ENCODE measurements at places on chromosomes 16 and 17.

- peak; percentile 93 for DNase-seq
Observed at GRCh38 chr16:76535-77272, 1.3 kb upstream of the MPG start.

GRCh38 chr17:14488958-14489550, 188.2 kb downstream of the HS3ST3B1 start:
- DNase-seq = no peak

DNA sequence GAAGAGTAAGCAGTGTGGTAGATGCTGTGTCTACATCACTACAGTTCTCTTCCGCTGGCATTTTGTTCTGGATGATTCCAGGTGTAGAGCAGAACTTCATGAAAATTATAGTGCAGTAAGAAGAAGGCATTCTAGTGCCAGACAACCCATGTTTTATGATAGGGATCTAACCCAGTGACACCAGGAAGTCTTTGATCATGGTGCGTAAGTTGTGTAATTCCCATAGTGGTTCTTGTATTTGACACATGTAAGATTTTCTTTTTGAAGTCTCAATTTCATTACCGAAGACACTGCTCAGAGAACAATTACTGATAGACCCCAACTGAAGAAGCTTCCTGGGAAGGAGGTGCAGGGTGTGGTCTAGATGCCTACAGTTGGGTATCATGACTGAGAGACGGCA, 356.9 kb downstream of the CA10 start:
- DNase-seq = no peak

DNA sequence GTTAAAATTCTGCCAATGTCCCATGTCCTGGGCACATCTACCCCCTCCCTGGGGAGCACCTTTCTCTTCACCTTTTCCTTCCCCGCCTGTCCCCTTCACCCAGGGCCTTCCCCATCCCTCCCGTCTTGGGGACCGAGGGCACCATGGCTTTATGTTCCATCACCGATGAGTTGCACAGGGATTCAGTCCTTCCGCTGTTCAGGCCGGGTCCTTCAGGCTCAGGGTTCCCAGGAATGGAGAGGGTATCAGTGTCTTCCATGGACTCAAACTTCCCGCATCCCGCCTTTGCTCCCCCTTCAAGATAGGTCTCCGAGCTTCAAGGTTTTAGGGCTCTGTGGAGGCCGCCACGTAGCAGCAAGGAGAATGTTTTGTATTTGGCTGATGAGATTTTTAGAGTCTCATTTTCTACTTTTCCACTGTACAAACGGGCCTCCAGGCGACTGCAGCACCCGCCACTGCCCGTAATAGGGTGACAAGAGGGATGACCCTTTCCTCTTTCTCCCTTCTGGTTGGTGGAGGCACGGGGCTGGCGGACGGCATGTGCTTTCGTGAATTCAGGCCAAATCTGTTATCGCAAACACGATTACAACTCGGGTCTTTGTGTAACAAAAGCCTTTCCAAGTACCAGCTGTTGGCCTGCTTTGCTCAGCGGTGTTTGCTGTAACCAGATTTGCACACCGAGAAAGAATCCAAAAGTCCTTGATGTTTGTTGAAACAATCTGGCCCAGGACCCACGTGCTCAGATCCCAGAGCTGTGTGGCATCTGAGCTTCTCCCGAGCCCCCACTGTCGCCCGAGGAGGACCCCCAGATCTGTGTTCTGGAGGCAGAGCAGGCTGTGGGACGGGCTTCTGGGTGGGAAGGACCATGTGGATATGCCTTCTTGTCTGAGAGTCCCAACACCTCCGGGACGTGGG, 236.3 kb downstream of the SEC14L1 start:
- DNase-seq = no peak

DNA sequence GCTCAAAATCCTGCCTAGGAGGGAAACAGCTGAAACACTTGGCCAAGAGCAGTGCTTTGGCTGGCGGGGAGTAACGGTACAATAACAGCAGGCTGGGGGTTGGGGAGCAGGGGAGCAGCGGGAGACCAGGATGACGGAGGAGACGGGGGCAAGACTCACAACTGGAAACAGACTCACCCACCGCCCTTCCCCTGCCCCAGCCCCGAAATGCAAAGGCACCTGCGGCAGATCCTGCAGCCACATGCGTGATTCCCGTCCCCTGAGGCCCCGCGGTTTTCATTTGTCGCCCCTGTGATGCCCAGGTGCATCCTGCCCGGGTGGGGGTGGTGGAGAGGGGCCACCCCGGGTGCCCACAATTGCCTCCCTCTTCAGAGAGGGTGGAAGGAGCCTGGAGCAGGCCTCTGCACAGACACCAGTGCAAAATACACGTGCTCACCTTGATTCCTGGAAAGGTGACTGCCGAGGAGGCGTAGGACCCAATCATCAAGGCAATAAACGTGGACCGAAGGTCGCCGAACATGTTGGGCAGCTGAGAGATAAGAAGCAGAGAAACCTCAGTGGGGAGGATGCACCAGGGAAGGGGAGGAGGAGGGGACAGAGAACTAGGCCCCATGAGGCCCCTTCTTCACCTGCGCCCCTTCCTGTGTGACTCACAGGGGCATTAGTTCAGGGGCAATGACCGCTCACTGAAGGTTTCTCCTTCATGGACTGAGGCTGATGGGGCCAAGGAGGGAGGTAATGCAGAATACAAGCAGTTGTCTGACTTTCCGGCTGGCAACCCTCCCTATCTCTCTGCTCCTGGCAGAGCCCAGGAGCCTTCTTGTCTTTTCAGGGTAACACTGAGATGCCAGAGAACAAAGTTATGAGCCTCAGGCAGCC, 30.4 kb upstream of the PITPNA start:
- no peak for DNase-seq

DNA sequence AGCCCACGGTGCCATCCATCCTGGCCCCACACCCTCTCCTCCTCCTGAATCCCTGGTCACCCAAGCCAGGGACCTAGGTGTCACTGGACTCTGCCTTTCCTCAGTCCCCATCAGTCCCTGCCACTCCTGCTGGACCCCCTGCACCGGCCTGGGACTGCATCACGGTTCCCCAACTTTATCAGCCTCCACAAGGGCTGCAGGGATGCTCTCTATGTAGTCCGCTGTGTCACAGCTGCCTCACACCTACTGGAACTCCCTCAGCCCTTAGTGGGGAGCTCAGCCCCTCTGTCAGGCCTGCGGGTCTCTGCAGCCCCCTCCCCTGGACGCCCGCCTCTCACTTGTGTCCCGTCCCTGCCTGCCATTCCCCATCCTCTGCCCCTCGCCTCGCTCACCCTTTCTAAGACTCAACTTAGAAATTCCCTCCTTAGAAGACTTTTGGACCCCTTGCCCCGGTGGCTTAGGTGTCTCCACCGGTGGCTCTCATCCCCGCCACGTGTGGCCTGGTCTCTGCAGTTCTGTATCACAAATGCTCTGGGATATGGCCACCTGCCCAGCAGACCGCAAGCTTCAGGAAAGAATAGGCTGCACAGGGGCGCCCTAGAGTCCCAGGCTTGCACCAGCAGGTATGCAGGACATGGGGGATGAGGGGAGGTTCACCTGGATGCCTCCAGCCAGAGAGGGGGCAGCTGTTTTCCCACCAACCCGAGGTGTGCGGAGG, 62.9 kb downstream of the PRMT7 start:
- no peak for DNase-seq

- no peak for DNase-seq
Observed at GRCh38 chr17:9284884-9285283, 263.6 kb downstream of the NTN1 start.

Measured in HT1080 (cell line).